Stimulated activated CD4-positive, alpha-beta T cell treated with anti-CD3 and anti-CD28 coated beads, Interleukin-1b, Interleukin-23, amount 100 ng/mL, for 48 hours (primary cell): ENCODE measurements at places on chromosomes 6 and 20.
A peak's percentile ranks its signal among the peaks of the same experiment; 100 is the strongest.

- DNase-seq, result no peak
Observed at GRCh38 chr20:60300374-60300773, 342.2 kb downstream of the CDH26 start.

DNA sequence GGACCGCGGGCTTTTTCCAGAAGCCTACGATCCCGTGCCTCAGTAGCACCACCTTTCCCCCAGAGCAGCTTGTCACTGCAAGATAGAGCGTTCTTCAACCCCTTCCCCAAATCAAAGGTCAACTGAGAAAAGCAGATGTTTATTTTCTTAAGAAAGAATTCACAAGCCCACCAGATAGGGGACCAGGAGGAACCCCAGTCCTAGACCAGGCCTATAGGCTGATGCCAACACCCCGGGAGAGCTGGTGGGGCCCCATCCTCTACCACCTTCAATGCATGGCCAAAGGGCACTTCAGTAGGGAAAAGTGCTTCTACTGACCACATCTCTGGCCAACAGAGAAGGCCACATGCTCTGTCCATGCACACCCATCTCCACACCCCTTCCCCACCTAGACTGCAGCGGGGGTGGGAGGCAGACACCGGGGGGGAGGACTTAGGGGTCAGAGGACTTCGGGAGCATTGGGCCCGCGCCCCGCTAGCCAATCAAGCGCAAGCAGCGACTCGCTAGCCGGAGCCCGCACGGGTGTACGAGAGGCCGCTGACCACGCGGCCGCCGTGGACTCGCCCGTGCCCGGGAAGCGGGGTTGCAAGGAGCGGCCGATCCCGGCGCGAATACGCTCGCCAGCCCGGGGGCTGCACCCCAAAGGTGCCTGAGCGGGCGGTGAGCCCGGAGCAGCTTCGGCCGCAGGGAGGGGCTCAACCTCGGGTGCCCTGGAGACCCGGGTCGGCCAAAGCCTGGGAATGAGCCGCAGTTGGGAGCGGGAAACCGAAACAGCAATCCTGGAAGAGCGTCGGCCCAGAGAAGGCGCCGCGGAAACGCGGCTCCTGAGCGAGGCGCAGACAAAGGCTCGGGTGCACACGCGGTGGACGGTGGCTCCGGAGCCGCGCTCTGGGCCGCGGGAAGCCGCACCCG is 2.8 kb downstream of the PDE10A start:
- DNase-seq, result no peak

DNA sequence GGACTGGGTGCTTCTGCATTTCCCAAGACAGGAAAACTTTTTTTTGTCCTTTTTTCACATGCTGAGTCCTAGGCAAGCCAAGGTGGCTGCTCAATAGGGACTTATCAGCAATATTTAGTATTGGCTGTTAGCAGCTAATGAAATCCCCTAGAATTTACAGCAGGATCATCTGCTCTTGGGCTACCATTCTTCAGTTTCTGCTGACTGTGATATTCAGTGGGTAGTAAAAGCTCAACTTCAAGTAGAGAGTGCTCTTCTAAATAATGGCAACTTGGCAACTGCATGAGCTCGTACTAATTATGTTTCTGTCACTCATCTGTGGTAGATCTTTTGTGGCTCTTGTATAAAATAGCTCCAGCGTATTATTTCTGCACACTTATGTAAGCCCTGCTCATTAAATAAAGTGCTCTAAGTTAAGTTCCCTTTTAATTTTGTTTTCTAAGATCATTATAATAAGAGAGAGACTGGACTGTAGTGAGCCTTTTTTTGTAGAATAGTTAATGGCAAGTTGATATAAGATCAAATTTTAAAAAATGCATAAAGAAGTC is 110.3 kb downstream of the SLC35F1 start:
- DNase-seq, result no peak

- no peak for DNase-seq
Observed at GRCh38 chr6:28568515-28569108, 42.9 kb downstream of the GPX5 start.

DNA sequence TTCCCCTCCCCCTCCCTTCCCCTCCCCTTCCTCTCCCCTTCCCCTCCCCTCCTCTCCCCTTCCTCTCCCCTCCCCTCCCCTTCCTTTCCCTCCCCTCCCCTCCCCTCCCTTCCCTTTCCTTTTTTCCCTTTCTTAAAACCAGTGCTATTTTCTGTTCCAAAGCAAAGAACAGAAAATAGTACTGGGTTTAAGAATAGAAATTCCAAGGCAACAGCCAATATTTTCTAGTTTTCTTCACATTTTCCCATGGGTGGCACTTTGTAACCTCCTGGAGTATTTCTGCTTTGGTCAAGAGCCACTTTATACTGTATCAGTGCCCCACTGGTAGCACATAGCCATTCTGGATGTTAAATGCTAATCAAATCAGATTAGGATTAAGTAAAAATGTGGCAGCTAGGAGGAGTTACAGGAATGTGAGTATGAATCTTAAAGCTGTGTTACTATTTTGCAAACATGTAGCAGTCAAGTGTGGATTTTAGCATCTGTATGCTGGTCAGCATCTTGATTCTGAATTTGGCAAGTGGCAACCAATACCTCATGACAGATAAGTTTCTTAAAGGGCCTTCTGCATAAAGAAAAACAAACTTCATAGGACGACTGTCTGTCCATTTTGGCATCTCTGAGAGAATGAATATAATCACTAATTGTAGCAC is 126.4 kb downstream of the CEP57L1 start:
- no peak for DNase-seq

DNA sequence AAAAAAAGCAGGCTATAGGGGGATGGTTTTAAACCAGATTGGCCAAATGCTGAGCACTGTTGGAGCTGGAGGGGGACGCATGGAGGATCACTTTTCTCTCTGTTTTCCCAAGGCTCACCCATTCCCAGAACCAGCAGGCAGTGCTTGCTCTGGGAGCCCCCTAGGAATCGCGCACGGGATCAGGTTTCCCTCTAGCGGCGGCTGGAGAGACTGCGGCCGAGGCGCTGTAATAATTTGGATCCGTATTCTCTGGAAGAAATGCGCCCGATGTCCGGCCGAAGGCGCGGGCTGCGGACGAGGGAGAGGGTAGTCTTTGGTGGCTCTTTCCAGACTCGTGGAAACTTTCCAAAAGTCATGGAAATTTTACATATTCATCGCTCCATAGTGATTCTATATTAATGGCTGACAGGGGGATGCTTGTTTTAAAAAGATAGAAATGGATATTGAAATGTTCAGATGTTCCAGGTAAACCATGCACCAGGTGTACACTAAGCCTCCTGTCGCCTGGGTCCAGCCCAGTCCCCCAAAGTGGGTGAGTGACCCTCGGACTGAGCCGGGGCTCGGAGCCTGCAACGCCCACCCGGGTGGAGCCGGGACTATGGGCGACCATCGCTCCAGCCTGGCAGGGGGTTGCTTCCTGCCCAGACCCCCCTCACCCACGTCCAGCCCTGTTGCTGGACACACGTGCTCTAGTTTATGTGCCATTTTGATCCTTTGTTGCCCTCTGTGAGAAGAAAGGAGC is 78.7 kb upstream of the PHACTR3 start:
- peak; percentile 20 for DNase-seq

DNA sequence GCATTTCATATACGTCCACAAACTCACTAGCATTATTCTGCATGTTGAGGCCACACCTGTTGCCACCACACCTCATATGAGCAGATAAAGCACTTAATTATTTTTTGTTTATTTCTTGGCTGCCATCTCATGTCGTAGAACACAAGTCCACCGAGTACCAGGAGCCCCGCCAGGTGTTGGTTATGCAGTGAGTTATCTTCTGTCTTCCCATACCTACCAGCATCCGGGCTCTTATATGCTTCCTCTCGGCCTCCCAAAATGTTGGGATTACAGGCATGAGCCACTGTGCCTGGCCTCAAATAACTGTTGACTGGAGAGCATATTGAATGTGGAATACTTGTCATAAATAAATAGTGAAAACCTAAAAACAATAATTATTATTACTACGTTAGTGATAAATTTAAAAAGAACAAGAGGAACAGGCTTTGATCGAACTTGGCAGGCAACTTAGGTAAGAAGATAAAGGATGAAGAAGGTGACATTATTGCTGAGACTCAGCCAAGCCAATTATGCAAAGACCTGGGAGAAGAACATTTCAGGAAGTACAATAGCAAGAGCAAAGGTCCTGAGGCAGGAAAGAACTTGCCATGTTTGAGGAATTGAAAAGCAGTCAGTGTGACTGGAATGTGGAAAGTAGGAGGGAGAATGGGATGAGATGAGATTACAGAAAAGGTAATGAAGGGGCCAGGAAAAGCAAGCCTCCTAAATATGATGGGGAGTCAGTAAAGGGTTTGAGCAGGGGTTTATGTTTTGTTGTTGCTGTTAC is 12.6 kb upstream of the SLC23A2 start:
- no peak for DNase-seq

DNA sequence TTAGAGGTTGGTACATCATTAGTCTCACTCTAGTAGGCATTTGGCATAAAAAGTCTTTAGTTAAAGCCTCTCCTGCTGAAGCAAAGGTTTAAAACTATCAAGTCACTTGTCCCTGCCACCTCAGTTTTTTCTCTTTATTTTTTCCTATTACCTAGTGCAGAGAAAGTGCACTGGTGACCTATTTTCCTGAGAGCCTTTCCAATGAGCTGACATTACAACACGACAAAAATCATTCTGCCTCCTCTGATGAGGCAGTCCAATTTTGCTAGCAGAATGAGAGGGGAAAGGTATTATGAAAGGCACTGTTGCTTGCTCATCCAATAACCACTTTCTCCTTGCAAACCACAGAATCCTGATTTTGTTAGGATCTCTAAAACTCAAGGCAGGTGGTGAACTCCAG is 73.3 kb upstream of the SGK1 start:
- DNase-seq, result no peak

GRCh38 chr6:27893836-27894807 is 18.1 kb downstream of the OR2B2 start:
- DNase-seq, result peak; percentile 84

GRCh38 chr20:57391439-57392301 is 474 bp downstream of the RBM38 start:
- no peak for DNase-seq

DNA sequence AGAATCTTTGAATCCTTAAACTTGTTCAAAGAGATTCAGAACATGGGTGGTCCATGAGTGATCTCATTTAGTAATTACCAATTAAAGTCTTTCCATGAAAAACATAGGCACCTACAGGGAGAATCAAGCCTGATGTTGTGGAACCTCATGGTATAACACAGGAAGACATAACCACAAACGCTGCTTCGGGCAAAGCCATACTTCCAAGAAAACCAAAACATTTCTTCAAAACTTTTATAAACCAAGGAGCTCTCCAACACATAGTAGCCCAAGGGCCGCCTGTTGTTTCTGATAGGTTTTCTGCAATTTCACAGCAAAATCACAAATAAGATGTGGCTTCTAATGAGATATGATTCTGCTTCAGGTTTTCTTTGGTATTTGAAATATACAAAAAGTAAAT is 2.5 kb downstream of the CHD6 start:
- DNase-seq, result no peak

DNA sequence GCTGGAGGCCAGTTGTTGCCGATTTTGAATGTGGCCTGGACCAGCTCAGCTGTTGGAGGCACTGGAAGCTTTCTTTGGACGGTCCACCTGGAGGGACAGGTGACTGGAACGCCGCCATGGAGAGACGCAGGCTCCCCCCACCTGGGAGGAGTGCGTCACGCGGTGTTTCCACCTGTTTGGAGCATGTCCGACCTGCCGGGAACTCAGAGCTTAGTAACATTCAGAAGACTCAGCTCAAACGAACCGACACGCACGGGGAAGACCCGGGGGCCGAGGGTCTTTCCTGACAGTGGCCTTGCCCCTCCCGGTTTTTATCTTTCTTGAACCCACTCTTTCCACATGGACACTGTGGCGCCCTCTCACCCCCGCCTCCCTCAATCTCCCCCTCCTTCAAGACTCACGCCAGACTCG is 141.6 kb downstream of the SMOC2 start:
- DNase-seq, result no peak

DNA sequence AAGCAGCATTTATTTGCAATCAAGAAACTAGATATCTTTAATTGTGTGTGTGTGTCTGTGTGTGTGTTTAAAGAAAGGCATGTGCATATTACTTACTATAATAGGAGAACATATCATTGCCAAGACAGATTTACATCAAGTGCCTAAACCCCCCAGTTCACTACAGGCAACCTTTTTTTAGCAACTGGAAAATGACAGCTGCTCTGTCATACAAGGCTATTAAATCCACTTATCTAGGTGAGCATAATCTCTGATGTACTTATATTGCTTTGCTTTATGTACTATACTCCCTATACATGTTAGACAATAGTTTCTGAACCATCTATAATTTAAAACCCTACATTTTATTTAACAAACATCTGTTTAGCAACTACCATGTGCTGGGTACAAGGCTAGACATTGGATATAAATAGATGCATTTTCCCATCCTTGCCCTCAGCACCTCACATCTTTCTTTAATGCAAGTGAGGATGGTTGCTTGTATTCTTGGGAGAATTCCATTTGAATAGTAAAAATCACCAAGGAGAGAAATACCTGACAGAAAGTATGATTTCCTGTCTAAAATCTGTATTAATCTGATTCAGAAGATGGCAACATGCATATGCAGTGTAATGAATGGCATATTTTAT is 398.3 kb downstream of the LAMA2 start:
- no peak for DNase-seq
